Omental fat pad (tissue), 4 donors: ENCODE measurements at places on chromosomes 12 and 14.
A peak's percentile ranks its signal among the peaks of the same experiment; 100 is the strongest.

GRCh38 chr12:12608557-12608957 is 3.1 kb upstream of the CREBL2 start:
- no peak for DNase-seq

- no peak for DNase-seq
Observed at GRCh38 chr14:68951800-68952530, 27.1 kb downstream of the ACTN1 start.

GRCh38 chr12:26034371-26035142 is 76.1 kb downstream of the RASSF8 start:
- no peak for DNase-seq

- DNase-seq: no peak
Observed at GRCh38 chr14:59415836-59416602, 49.2 kb downstream of the GPR135 start.

DNA sequence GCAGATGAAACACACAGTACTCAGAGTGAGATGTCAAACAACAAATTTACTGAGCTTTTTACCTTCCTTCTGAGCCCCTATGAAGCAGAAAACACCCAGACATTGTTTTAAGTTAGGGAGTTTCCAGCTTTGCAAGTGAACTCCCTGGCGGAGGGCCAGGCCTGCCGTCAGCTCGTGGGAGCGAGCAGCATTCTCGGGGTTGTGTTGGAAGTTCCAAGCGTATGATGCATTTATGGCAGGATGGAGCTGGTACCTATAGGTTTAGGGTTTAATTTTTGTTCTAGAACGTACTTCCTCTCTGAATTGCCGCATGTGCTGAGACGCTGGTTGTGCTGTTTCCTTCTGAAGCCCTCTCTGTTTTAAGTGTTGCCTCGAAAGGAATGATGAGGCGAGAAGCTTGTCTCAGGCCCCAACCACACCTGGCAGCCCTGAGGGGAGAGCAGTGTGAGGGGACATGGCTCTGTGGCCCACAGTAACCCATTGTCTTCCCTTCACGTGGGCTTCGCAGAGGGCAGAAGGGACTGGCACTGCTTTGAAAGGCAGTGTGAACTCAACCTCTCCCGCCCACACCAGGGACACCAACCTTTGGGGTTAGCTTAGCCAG is 76.6 kb downstream of the SSPN start:
- peak; percentile 91 for DNase-seq

DNA sequence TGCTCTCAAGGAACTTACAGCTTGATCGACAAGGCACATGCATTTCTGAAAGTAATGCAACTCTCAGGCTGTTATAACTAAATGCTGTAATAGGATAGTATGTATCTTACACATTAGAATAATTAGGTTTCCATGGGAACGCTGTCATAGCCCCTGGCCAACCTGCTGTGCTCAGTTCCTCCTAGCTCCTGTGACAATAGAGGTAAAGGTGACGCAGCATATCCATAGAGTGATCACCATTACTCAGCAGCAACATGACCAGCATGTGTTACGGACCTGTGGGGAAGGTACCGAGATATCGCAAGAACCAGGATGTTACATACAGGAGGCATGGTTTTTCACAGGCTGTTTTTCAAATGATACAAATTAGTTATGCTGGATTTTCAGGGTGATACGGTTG is 150.7 kb downstream of the CAND1 start:
- DNase-seq: no peak

DNA sequence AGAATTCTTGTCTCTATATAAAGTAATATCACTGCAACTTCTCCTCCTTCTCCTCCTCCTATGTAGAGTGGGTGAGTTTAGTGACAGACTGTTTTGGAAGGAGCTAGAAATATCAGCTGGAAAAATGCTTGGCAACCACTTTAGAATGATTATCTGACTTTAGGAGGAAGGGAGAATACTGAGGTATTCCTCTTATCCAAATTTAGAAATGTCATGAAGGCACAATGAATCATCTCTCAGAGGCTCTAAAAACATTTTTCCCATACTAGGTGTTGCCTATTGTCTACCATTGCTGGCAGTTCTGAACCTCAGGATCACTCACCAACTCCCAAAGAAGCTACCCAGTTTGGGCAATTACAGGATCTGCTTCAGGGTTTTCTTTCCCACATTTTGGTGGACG is 306.6 kb upstream of the ATP2B1 start:
- DNase-seq: no peak

- no peak for DNase-seq
Observed at GRCh38 chr14:50631408-50631821, 36.7 kb downstream of the SAV1 start.

DNA sequence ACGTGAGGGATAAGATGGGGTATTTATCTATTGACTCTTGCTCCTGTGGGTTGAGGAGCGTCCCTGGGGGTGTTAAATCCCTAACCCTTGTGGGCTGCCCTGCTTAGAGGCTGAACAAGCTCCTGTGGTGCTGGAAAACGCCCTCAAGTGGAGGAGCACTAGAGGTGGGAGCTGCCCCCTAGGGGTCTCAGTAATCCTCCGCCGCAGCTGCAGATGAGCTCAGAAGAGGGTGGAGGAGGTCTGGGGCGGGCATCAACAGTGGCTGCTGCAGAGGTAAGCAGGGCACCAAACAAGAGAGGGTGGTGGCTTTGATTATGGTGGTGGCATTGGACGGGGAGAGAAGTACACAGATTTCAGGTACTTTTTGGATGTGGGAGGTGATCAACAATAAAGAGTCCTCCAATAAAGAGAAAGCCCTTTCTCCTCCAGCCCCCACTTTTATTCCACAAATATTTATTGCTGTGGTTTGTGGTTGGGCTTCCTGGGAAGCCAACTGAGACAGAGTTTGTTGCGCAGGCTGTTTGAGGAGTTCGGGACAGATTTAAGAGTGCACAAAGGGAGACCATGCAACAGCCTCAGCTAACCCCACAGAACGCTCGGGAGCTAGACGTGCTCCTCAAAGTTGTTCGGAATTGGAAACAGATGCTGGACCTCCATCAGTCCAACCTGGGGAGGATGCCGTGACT is 179.9 kb downstream of the ADCK1 start:
- DNase-seq: no peak

DNA sequence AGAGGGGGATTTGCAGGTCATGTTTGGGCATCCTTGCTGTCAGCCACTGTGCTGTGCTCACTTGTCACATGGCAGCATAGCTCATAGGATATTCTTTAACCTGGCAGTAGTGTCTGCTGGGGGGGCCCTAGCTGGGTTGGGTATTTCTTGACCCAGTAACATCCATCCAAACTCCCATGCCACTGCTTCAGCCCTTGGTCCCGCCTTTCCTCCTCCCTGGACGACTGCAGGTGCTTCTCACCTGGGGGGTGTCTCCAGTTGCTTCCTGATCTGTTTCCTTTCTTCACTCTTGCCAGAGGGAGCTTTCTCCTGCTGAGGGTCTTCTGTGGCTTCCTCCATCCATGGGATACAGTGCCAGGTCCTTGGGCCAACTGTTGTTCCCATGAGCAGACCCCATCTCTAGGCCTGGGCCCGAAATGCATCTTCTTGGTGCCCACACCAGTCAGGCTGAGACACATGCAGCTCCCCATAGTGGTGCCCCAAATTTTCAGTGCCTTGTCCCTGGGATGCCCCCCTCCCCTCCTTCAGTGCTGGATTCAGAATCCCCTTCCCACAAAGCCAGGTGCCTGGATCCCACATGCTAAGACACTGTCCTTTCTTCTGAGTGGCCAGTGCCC is 20.5 kb downstream of the C14orf132 start:
- DNase-seq: no peak
